ENCODE measurements at places on chromosomes 16 and 17. TPM values are rescaled to one million over a fixed set of nuclear protein-coding genes. Genes with fewer than 3 reads are reported as not detected.

DNA sequence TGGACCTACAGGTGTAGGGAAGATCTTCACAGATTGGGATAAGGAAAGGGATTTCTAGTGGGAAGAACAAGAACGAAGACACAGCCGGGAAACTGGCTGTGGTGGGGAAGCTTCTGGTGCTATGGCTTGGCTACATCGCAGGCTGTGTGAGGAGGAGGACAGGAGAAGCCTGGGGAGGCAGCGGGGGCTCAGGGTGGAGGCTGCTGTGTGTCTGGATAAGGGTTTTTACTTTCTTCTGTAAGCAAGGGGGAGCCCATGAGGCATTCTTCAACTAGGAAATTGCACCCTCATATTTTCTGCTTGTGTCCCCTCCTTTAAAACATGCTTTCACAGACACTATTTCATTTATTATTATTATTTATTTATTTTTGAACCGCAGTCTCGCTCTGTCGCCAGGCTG lies 2.9 kb upstream of the RHBDF2 start:
- no peak for DNase-seq

GRCh38 chr17:40177275-40177874 lies at the start of gene RAPGEFL1:
Gene RAPGEFL1 (plus strand): TSS chr17:40177470. CDS start chr17:40177862, 392 bp downstream.
- peak; percentile 75 for DNase-seq

GRCh38 chr17:80789356-80789902 lies 202.2 kb upstream of the CHMP6 start:
- DNase-seq, result peak; percentile 94

GRCh38 chr17:3691617-3692067 lies 4.3 kb downstream of the P2RX5 start:
- DNase-seq, result no peak

- DNase-seq, result no peak
These were observed 586.4 kb downstream of the MAF start for GRCh38 chr16:79013930-79014660.

DNA sequence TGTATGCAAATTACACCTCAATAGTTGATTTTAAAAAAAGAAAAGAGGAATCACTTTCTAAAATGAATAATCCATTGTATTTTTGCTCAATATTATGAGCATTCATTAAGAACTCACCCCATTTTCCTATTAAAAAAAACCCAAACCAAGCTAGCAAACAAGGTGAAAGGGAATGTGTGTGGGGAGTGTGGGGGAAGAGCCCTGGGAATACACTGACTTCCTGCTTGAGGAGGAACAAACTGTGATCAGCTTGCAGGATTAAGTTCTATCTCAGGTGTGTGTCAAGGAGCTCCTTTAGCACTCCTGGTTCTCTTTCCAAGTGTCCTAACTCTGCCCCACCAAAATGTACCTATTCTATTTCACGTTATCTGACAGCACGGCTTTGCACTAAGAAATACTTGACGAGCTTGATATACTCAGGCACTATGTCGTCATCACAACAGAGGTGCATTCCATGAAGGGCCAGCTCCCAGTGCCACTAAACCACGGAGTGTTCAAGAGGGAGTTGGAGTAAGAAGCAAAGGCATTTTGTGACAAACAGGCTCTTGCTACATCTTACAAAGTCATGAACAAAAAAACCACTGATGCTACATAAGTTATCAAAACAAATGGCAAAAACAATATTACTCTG lies 73.2 kb downstream of the MYH10 start:
- DNase-seq, result no peak

DNA sequence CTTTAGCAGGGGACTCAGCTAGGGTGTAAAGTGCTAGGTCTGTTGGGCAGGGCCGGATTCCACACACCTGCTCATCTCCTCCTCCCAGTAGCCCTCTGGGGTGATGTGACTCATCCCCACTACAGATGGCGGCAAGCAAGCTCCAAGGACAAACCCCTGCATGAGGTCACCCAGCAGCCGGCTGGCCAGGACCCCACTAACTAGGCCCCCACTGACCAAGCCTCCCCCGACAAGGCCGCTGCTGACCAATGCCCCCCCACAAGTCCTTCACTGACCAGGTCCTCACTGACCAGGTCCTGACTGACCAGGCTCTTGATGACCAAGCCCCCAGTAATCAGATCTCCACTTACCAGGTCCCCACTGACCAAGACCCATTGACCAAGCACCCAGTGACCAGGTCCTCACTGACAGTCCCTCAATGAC lies 36.7 kb downstream of the TNFRSF13B start:
- no peak for DNase-seq

DNA sequence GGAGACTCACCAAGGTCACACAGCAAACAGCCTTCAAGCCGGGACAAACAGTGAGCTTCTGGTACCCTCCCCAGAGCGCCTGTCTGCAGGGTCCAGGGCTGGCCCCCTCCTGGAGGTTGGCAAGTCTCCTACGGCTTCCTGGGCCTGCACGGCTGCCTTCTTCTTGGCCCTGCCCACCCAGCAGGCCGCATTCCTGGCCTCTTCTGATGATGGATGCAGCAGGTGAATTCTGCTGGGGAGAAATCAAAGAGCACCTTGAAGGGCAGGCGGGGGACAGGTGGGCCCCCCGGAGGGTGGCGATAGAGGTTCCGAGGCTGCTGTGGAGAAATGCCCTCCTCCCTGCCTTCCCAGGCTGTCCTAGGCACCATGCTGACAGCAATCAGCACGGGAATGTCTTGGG lies 3.8 kb upstream of the NOS2 start:
- no peak for DNase-seq

GRCh38 chr17:75514919-75515495 lies 330 bp downstream of the CASKIN2 start:
- DNase-seq, result peak; percentile 48

GRCh38 chr16:28925386-28926228 lies 569 bp upstream of the RABEP2 start:
- peak; percentile 74 for DNase-seq

DNA sequence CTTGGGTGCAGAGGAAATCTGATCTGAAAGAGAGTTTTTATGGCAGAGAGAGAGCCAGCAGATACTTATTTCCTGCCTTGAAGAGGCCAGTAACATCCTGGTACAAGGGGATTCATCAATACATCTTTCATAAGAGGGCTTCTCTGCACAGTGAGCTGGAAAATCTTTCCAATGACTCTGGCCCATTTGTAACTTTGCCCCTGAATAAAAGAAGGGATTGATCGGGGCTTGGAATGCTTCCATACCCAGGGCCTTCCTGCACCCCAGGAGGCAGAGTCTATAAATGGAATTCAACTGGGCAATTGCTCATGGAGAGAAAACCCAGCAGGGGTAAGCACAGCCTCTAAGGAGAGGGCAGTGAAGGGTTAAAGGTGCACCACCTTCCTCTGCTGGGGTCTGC lies 163.3 kb downstream of the XYLT1 start:
- no peak for DNase-seq

- DNase-seq, result no peak
These were observed 2.7 kb downstream of the B9D1 start for GRCh38 chr17:19359856-19360255.

DNA sequence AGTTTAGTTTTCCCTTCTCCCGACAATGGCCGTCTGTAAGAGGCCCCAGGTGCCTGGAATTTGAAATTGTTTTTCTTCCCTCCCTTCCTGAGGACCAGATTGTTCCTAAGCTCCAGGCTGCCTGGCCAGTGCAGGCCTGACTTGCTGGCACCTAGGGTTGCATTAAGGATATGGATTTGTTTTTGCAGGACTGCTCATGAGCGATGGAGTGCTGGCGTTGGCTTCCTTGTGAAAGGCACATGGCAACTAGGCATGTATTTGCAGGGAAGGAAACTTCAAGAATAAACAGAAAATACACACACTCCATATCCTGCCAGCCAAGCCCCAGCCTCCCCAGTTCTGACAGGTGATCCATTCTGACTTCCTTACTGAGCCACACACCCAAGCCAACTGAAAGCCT lies 25.5 kb upstream of the SOX9 start:
- DNase-seq, result no peak

DNA sequence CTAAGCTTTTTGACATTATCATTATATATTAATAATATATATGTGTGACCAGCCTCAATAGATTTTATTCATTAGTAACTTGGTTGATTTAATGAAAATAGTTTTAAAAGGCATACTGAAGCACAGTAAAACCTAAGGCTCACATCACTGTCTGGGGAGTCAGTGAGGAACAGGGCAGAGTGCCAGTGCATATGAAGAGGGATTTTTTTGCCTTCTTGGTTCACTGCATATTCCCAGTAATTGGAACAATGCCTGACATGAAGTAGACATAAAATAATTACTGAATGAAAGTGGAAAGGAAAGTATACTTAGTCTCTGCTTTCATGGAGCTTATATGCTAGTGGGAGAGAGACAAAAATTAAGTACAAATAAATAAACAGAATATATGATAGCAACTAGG lies 81.1 kb downstream of the FTO start:
- no peak for DNase-seq

GRCh38 chr17:5234645-5235576 lies at the start of gene SCIMP:
Gene SCIMP (minus strand): TSS chr17:5234860. CDS start chr17:5234755, 105 bp downstream.
- DNase-seq, result no peak

DNA sequence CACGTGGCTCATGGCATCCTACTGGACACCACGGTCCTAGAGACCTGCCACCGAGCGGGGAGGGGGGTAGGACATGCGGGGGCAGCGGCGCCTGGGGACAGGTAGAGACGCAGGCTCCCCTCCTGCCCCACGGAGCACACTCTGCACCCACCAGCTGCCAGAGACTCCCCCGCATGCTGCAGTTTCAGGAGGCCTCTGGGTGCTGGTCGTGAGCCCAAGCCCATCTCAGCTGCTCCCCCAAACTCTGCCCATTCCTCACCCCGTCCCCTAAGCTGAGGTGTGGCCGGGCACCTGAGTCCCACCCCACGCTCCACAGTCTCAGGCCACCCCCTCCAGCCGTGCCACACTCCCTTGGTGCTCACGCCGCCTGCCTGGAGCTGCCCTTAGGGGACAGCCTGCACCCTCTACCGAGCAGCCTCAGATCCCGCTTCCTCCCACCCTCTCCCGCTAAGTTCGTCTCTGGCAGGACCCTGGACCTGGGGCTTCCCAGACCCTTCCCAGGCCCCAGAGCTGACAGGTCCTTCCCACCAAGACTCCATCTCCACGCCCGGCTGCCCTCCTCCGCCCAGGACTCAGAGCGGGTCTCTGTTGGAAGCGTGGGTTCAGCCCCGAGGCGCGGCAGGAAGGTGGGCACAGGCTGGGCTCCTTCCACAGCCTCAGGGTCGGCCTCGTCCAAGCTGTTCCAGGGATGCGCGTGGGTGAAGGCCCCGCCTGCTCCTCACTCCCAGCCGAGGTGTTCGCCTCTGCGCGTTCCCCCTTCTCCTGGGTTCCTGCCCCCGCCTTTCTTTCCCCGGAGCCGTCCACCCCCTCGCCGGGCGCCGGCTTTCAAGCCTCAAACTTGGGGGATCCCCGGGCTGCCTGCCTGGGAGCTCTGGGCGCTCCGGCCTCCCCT lies 1.3 kb downstream of the RAB40B start:
- peak; percentile 6 for DNase-seq

The GLIS2 gene
- 1.2 TPM for total RNA-seq

The CACNA1G gene
- not detected for total RNA-seq

The RUSF1 gene
- total RNA-seq, result 65.6 TPM

The CCL5 gene
- 0.17 TPM for total RNA-seq

All from dermis blood vessel endothelial cell (primary cell).